ENCODE measurements at places on chromosomes 7 and 10.

DNA sequence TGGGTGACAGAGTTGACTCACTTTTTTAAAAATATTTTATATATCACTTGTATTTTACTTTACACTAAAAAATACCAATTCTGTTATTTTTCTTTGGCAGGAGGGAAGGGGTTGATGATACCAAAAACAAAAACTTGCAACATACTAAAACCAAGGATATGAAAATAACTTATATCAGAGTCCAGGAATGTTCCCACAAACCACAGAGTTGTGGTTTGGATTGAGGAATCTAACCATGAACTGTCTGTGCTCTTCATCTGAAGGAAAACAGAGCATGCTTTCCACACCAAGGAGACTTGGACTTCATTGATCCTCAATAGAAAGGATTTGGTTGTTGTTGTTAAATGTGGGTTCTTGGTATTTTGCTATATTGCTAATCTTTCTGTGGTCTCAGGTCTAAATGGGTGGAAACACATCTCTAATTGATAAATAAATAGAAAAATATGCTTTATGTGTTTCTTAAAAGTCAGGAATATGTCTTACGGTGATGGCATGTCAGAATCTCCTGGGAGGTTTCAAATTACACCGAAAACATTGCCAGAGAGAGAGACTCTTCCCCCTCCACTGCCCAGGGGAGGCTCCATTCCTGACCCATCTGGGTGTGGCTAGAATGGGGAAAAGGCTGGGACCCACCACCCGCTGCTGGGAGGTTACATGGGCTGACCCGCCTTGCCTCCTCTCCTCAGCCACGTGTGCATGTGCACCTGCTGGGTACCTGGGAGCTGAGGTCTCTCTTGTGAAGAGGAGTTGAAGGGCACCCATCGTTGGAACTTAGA lies 46.9 kb upstream of the STK17A start:
- no peak for DNase-seq

DNA sequence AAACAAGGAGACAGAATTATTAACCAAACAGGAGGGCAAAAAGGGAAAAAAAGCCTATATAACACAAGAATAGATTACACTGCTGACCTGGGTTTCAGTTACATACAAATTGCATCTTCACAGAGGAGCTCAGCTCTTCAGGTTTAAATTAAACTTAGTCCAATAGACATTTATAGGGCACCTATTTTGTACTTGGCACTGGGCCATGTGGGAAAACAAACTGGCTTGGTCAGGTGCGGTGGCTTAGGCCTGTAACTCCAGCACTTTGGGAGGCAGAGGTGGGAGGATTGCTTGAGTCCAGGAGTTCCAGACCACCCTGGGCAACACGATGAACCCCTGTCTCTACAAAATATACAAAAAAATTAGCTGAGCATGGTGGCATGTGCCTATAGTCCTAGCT lies 62.3 kb upstream of the CCDC6 start:
- DNase-seq, result no peak

DNA sequence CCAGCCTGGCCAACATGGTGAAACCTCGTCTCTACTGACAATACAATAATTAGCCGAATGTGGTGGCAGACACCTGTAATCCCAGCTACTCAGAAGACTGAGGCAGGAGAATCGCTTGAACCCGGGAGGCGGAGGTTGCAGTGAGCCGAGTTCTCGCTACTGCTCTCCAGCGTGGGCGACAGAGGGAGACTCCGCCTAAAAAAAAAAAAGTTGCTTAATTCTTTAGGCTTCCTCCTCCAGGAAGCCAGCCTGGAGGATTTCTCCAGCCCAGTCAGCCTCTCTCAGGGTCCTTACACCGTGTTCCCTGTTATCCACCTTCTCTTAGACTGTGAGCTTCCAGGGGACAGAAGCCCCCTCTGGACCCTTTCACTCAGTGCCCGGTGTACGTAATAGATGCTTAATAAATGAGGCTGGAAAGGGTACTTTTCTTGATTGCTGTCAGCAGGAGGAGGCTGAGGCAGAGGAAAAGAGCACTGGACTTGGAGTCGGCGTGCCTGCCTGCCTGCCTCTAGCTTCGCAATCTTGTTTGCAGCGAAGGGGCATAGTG lies 16.4 kb upstream of the NODAL start:
- DNase-seq, result no peak

DNA sequence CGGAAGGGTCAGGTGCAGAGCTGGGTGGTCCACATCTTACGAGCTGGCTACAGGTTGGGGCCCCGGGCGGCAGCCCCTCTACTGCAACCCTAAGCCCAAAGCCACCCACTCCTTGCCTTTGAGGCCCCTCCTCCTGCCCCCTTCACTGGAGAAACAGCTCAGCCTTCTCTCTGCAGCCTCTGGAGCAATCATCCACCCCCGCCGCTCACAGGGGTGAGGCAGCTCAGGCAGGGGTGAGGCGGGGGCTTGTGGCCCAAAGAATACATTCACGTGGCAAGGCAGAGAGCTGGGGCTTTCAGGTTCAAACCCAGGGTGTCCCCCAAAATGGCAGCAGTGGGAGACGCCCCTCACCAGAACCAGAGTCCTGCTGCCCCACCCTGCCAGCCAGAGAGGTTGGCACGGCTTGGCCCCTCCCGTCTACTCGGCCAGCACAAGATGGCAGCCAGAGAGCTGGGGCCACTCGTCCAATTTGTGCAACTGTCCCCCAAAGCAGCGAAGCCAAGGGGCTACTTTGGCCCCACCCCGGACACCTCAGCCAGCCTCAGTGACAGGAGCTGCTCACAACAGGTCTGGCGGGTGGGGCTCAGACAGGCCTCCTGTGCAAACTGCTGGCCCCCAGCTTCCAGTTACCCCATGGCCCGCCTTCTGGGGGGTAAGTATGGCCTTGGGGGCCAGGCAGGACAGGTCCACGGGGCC lies 7.2 kb downstream of the GNB2 start:
- DNase-seq, result no peak

GRCh38 chr10:47166405-47166777 lies 133.6 kb upstream of the GDF10 start:
- DNase-seq, result no peak

GRCh38 chr10:61076572-61077114 lies 132.7 kb upstream of the RHOBTB1 start:
- DNase-seq, result no peak

GRCh38 chr7:107503687-107504086 lies 33.8 kb downstream of the GPR22 start:
- no peak for DNase-seq

DNA sequence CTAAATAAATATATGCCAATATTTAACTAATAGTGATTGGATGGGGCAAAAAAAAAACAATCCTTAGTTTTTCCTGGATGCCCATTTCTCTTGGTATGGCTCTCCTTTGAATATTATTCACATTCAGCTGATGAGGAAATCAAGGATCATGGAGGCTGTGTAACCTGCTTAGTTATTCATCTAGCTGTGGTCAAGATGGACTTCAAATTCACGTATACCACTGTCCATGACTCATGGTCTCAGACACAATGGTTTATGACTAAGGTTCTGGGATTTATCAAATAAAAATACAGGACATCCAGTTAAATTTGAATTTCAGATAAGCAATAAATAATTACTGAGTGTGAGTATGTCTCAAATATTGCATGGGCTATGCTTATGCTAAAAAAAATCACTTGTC lies 191.5 kb upstream of the CELF2 start:
- no peak for DNase-seq

- DNase-seq, result no peak
Observed at GRCh38 chr10:9825491-9826018, 1192.1 kb upstream of the CELF2 start.

DNA sequence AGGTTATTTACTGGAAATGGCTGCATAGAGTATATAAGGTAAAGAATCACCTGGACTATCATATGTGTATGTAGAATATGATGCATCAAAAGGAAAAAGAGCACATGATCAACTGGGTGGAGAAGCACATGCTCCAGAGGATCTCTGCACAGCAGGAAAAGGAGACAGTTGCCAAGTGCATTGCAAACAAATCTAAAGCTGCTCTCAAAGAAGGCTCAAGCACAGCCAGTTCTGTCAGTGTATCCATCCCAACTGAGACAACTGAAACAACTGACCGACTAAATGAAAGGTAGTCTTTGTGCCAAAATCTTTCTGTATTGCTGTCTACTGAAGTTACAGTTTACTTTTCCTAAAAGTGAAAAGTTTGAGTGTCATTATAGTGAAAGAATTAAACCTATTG lies 83.2 kb upstream of the SGCE start:
- DNase-seq, result no peak

GRCh38 chr10:119270762-119271366 lies 63.5 kb downstream of the GRK5 start:
- DNase-seq, result peak; percentile 65

GRCh38 chr7:73742753-73743641 lies 4.4 kb upstream of the ABHD11 start:
- peak; percentile 96 for DNase-seq

DNA sequence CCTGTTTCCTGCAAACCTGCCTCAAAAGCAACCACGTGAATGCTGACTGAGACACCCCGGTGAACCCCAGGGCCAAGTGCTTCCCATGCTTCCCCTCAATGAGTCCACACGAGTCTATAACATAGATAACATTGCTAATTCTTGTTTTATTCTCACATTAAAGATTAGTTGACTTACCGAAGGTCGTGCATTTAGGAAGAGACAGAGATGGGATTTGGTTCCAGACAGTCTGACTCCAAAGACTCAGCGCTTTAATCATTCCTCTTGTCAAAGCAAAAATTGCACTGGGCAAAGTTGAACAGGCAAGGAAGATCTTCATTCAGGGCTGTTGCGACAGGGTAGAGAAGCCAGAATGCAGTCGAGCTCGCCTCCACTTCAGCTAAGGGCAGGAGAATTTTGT lies 435.6 kb upstream of the C7orf33 start:
- DNase-seq, result no peak

GRCh38 chr7:157139810-157140510 lies 1.2 kb downstream of the UBE3C start:
- no peak for DNase-seq

DNA sequence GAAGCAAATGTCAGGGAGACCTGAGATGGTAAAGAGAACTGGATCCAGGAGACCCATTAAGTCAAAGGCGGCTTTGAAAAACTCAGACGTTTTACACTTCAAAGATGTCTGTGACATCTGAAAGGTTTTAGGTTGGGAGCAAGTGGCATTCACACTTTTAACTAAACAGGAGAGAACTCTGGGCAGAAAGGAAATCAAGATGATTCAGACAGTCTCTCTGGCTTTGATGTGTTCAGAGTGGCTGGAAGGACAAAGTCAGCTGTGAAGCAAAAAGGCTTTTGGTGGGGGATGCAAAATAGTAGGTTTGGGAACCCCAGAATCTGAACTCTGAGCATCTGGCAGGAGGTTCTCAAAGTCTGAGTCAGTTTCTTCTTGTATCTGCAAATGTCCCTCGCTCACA lies 66.6 kb downstream of the PRKCQ start:
- DNase-seq, result no peak

DNA sequence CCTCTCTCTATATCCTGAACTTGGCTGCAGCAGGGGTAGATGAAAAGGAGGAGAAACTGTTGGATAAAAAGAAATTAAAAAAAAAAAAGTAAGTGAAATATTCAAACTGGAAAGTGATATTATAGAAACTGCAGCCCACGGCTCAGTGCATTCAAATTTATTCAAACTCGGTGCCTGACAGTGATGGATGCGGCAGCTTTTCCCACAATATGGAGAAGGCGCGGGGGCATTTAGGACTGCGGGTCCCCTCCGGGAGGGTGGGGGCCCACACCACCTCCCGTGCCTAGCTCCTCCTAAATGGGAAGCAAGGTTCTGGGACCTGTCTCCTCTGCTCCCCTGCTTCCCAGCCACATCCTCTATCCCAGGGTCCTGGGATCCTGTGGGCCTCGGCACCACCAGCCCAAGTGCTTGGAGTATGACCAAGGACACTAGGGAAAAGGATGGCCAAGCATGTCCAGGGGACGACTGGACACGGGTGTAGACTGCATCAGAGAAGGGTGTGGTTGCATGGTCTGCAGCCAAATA lies 82.4 kb downstream of the HIF1AN start:
- DNase-seq, result no peak

GRCh38 chr10:116740971-116741370 lies 1.4 kb downstream of the HSPA12A start:
- no peak for DNase-seq

- no peak for DNase-seq
Observed at GRCh38 chr7:44451123-44451522, 39.3 kb downstream of the NUDCD3 start.

DNA sequence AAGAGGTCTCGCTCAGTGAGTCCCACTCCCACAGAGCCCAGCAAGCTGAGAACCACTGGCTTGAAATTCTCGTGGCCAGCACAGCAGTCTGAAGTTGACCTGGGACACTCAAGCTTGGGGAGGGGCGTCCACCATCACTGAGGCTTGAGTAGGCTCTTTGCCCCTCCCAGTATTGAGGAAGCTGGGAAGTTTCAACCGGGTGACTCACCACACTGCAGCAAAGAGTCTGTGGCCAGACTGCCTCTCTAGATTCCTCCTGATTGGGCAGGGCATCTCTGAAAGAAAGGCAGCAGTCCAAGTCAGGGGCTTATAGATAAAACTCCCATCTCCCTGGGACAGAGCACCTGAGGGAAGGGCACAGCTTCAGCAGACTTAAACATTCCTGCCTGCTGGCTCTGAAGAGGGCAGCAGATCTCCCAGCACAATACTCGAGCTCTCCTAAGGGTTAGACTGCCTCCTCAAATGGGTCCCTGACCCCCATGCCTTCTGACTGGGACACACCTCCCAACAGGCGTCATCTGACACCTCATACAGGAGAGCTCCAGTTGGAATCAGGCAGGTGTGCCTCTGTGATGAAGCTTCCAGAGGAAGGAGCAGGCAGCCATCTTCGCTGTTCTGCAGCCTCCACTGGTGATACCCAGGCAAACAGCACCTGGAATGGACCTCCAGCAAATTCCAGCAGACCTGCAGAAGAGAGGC lies 970.9 kb upstream of the LRRN3 start:
- DNase-seq, result no peak

GRCh38 chr10:124518366-124518765 lies 56.7 kb downstream of the LHPP start:
- DNase-seq, result no peak

DNA sequence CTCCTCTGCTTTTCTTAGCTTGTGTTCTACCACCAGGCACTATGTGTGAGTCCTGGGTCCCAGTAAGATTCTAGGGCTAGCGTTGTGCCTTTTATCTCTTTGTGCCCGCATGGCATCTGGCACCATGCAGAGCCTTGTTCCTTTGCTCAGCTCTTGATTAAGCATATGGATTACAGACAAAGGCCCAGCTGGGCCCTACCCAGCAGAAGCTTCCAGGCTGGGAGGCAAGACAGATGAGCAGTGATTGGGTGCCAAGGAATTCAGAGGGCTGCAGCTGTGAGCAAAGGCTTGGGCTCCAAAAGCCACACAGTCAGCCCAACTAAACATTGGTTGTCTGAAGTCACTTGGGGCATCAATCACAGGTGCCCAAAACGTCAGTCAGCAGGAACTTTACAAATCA lies 2.0 kb downstream of the ACSM6 start:
- DNase-seq, result no peak

GRCh38 chr7:80047032-80047431 lies 87.6 kb upstream of the GNAI1 start:
- DNase-seq, result no peak

Data from breast epithelium (tissue), 4 donors.